ENCODE measurements at places on chromosomes 7 and 10.

DNA sequence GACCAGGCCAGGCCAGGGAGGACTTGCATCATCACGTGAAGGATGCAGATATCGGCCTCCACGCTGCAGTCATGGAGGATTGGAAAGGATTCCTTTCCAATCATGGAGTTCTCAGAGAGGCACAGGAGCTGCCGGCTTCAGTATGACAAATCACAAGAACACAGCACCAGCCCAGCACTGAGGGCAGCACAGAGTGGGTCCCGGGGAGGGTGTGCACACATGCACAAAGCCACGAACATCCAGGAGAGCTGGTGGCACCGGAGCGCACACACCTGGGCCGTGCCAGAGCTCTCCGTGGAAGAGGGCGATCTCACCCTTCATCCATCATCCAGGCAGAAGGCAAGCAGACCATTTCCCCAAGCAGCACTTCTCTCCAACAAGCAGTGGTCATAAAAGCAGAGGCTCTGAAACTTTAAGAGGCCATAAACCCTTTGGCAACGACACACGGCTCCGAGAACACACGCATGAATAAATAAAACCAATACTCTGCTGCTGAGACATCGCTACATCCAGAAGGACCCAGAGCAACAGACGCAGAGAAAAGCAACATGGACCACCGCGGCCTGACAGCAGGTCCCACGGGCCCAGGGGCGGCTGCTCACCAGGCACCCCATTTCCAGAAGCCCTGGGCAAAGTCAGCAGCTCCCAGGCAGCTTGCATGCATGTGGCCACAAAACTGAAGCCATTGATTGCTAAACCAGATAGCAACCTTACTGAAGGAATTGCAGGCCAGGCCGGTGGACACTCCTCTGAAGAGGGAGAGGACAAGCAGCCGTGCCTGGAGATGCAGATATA is 180.8 kb downstream of the USP6NL start:
- DNase-seq, result no peak

- DNase-seq, result no peak
Measured at GRCh38 chr10:78762086-78762630, 306.6 kb upstream of the ZMIZ1 start.

GRCh38 chr7:66118603-66119002 is 4.0 kb downstream of the CRCP start:
- no peak for DNase-seq

GRCh38 chr7:78953090-78953489 is 500.4 kb downstream of the MAGI2 start:
- no peak for DNase-seq

DNA sequence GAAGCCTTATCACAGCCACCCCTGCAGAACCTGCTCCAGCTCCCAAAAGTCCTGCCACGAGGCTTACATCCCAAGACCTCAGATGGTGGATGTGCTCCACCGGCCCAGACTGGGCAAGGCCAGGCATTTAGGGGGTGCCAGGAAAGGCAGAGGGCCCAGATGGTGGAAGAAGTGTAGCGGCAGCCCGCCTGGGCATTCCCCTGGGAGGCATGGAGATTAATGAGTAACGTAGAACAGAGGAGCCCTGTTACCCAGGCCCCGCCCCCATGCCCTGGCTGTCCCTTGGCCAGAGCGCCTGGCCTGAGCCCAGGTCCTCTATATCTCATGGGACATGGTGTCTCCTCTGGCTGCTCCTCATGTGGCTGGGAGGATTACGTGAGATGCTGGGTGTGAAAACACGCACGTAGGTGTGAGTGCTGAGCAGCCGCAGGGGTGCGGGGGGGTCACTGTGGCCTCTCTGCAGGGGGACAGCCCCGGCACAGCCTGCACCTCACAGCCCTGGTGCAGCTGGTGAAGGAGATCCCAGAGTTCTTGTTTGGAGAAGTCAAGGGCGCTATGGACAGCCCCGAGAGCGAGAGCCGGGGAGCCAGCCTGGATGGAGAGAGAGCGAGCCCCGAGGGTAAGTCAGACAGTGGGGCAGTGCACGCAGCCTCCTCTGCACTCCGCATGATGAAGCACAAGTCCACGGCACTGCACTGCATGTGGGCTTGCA is 52.9 kb downstream of the ZNF467 start:
- DNase-seq, result no peak
